ENCODE measurements at places on chromosomes 6 and 20. TPM values are rescaled to one million over a fixed set of nuclear protein-coding genes. Genes with fewer than 3 reads are reported as not detected.

Gene BNIP5
- total RNA-seq, result not detected

Gene DLL1
- 4.1 TPM for total RNA-seq

Gene MOG
- not detected for total RNA-seq

Gene RSPH3
- 5.5 TPM for total RNA-seq

Gene METTL24
- total RNA-seq, result not detected

Gene TSPYL4
- total RNA-seq, result 2.1 TPM

Gene PIGU
- 5.5 TPM for total RNA-seq

Gene GPLD1
- total RNA-seq, result 0.26 TPM

Gene GHRH
- not detected for total RNA-seq

Gene TRIM40
- total RNA-seq, result not detected

Gene BACH2
- 0.38 TPM for total RNA-seq

Gene SFTA2
- not detected for total RNA-seq

Gene MAK
- not detected for total RNA-seq

Gene NT5E
- 71.1 TPM for total RNA-seq

Gene FAM83B
- 40.3 TPM for total RNA-seq

Gene CYP24A1
- total RNA-seq, result 6.9 TPM

Gene PNPLA1
- total RNA-seq, result 0.26 TPM

Gene DOK5
- 0.13 TPM for total RNA-seq

Gene LIN28B
- total RNA-seq, result not detected

Gene SYTL3
- 2.4 TPM for total RNA-seq

Gene OR2H1
- not detected for total RNA-seq

Gene DEFB132
- not detected for total RNA-seq

Gene TNFRSF6B
- total RNA-seq, result 7.1 TPM

Gene IRF4
- not detected for total RNA-seq

Gene PRICKLE4
- total RNA-seq, result 0.90 TPM

Gene RNF5
- total RNA-seq, result 29.2 TPM

Gene CRISP2
- total RNA-seq, result not detected

Gene LCA5
- 2.9 TPM for total RNA-seq

Gene DTD1
- 197 TPM for total RNA-seq

Gene CNR1
- under 0.01 TPM for total RNA-seq

Gene LY6G6C
- 0.38 TPM for total RNA-seq

Gene MEP1A
- total RNA-seq, result not detected

Gene TOX2
- not detected for total RNA-seq

Gene TREM2
- 0.53 TPM for total RNA-seq

Gene PLN
- not detected for total RNA-seq

Gene ANGPT4
- not detected for total RNA-seq

Gene C20orf173
- total RNA-seq, result not detected

Gene RIMS4
- not detected for total RNA-seq

Gene OOEP
- not detected for total RNA-seq

Gene BPI
- not detected for total RNA-seq

Gene NFATC2
- not detected for total RNA-seq

Gene PGC
- total RNA-seq, result not detected

Gene ECT2L
- total RNA-seq, result 0.13 TPM

Measured in bronchial epithelial cell (primary cell).